Diencephalon (tissue), 1 donor: ENCODE measurements at places on chromosomes 12 and 14. TPM values are rescaled to one million over a fixed set of nuclear protein-coding genes. Genes with fewer than 3 reads are reported as not detected.

The CKAP4 gene
- total RNA-seq: 40.6 TPM

The PRR4 gene
- 6.0 TPM for total RNA-seq

The SIX1 gene
- total RNA-seq: 0.46 TPM

The TPI1 gene
- 349 TPM for total RNA-seq

The P2RX2 gene
- total RNA-seq: not detected

The TAS2R30 gene
- total RNA-seq: 9.5 TPM

The VRTN gene
- not detected for total RNA-seq

The ALDH1L2 gene
- 8.3 TPM for total RNA-seq
